ENCODE measurements at places on chromosomes 6 and 20.

DNA sequence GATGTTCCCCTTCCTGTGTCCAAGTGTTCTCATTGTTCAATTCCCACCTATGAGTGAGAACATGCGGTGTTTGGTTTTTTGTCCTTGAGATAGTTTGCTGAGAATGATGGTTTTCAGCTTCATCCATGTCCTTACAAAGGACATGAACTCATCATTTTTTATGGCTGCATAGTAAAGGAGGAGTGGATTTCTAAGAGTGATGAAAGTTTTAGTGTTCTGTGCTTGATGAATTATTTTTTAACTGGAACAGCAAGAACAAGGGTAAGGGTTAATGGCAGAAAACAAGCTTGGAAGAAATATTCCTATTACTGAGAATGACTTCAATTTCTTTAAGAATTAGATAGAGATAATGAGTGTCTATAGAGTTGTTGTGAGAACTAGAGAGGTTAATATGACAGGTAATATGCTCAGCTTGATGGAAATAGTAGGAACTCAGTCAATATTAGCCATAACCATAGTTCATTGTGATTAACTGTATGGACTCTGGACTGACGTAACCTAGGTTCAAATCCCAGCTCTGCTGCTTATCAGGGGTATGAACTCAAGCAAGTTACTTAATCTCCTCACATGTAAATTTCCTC, 190.0 kb downstream of the RPS12 start:
- no peak for DNase-seq

GRCh38 chr20:47334022-47334551, 22.4 kb downstream of the ZMYND8 start:
- DNase-seq = no peak

DNA sequence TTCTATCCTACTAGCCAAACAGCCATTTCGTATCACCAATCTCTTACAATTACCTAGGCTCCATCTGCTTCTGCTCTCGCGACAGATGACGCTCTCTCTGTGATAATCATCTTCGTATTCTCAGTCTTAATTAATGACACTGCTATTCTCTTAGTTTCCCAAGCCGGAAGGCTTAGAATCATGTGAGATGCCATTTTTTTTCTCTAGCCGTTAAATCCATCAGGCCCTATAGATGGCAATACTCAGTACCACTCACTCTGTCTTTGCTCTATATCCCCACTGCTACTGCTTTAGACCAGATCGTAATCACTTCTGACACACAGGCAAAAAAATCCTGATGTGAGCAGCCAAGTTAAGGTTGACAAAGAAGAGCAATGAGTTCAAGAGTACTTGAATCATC, 2.1 kb upstream of the THEMIS start:
- DNase-seq = no peak

GRCh38 chr20:60256811-60257210, 298.6 kb downstream of the CDH26 start:
- DNase-seq = no peak

GRCh38 chr6:29647927-29648642, 8.8 kb upstream of the MOG start:
- no peak for DNase-seq

Data from stimulated activated CD4-positive, alpha-beta T cell treated with anti-CD3 and anti-CD28 coated beads, Interleukin-4, amount 100 ng/mL, for 1 hour (primary cell).